ENCODE measurements at places on chromosomes 5 and 9.

- DNase-seq = peak; percentile 56
Observed at GRCh38 chr9:18056993-18057369, 417.0 kb upstream of the ADAMTSL1 start.

GRCh38 chr5:116576053-116576713 is 1.6 kb upstream of the SEMA6A start:
- peak; percentile 59 for DNase-seq

- no peak for DNase-seq
Observed at GRCh38 chr9:127735530-127736185, 564 bp upstream of the TOR2A start.

- DNase-seq = no peak
Observed at GRCh38 chr5:74257645-74258313, 382.7 kb downstream of the ENC1 start.

DNA sequence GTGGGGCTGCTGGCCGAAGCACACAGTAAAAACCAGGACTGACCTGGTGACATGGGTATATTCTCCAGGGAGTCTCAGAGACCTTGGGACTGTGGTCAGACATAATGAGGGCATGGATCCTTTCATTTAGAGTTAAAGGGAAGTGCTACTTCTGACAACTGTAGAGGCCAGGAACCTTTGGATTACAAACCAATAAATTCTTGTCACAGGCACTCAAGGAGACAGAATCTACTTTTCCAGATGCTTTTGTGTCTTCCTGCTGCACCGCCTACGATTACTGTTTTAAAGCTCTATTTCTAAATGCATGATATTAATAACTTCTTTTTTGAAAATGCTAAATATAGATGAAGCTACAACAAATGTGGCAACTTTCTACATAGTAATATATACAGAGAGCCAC is 106.5 kb upstream of the LPAR1 start:
- DNase-seq = no peak

DNA sequence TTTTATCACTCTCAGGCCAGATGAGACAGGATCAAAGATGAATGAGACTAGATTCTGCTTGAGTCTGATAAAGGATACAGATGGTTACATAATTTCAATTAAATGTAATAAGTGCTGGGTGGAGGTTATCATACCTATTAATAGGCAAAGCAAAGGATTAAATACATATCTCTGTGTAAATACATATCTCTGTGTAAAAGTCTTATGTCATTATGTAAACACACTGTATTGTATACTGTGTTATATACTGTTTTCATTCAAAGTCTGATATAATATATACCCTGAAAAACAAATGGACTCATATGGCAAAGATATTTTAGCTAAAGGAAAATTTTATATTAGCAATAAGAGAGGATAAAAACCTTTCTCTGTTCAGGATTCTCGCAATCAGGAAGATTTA is 605.8 kb upstream of the PTGER4 start:
- no peak for DNase-seq

DNA sequence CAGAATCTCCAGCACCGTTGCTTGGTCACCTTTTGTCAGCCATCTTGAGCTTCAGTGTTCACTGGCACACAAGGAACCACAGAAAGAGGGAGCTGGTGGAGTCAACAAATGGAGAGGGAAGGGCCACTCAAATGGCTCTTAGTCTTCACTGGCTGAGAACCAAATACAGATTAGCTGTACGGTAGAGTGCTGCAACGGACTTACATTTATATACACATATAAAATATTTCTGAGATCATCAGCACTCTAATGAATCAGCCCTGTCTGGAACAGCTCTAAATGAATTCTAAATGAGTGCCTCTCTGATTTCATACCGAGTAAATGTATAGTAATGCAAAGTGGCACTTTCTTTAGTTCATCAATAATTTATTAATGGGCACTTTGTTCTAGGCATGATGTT is 24.8 kb downstream of the KCTD16 start:
- DNase-seq = no peak

- DNase-seq = no peak
Observed at GRCh38 chr5:159210210-159210661, 883 bp upstream of the RNF145 start.

DNA sequence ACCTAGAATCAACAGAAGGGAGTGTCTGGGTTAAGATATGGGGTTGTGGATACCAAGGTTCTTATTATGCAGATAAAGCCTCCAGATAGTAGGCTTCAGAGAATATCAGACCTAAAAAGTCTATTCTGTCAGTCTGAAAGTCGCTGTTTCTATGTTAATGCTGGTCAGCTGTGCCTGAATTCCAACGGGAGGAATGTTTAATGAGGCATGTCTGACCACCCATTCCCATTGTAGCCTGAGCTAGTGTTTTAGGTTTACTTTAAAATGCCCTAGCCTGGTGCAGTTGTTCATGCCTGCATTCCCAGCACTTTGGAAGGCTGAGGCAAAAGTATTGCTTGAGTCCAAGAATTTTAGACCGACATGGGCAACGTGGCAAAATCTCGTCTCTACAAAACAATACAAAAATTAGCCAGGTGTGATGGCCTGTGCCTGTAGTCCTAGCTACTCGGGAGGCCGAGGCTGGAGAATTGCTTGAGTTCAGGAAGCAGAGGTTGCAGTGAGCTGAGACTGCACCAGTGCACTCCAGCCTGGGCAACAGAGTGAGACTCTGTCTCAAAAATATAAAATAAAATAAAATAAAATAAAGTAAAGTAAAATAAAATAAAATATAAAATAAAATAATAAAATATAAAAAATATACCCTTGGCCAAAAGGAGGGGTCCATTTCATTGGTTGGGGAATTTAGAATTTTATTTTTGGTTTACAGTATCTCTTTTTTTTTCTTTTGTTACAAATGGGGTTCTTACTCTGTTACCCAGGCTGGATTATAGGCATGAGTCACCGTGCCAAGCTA is 7.8 kb upstream of the SOX30 start:
- no peak for DNase-seq

DNA sequence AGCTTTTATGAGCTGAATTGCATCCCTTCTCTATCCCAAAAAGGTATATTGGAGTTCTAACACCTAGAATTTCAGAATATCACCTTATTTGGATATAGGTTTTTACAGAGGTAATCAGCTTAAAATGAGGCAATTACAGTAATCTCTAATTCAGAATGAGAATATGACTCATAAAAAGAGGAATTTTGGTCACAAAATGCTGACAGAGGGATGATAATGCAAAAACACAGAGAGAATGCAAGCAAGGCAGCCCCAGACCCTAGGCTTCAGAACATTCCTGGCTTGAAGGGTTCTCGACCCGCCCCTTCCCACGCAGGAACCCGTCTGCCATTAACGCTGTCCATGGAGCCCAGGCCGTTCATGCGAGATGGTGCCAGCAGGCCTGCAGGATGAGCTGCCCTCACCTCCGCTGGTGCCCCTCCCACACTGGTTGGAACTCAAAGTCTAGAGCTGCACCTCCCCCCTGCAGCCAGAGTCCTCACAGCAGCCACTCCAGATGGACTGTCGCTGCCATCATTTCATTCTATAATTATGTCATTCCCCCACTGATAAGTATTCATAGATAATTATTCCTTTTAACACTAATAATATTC is 1173.4 kb upstream of the ACO1 start:
- peak; percentile 59 for DNase-seq

DNA sequence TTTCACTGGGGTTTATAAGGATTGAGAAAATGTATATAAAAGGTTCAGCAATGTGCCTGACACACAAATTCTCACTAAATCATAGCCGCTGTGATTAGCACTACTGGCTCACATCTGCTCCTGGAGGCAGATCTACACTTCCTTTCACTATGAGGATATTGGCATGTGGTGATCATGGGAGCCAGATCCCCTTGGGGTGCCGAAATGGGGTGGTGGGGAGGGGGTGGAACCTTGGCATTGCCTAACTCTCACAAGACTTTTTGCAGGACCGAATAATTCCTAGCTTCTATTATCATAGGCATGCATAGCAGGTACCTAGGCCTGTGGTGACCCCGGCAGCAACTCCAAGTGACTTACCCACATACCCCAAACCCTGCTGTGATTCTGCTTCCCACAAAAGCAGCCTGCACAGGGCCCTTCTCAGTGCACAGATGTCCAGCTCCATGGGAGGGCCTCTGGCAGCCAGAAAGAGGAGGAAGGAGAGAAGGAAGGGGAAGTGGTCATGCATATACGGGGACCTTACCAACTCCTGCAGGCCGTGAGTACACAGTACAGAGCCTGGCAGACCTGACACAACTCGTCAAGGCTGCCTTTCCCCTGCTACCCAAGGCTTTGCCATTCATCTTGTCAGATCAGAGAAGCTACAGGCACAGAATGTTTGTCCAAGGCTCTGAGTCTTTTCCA is 61.3 kb upstream of the IQGAP2 start:
- DNase-seq = no peak

GRCh38 chr5:159864885-159865691 is 51.2 kb upstream of the ADRA1B start:
- DNase-seq = peak; percentile 11
